ENCODE measurements at places on chromosomes 1 and 21.

- no peak for DNase-seq
These were observed 1.2 kb downstream of the ASCL5 start for GRCh38 chr1:201125800-201126199.

- no peak for DNase-seq
These were observed 18.8 kb downstream of the KIF26B start for GRCh38 chr1:245173446-245174211.

DNA sequence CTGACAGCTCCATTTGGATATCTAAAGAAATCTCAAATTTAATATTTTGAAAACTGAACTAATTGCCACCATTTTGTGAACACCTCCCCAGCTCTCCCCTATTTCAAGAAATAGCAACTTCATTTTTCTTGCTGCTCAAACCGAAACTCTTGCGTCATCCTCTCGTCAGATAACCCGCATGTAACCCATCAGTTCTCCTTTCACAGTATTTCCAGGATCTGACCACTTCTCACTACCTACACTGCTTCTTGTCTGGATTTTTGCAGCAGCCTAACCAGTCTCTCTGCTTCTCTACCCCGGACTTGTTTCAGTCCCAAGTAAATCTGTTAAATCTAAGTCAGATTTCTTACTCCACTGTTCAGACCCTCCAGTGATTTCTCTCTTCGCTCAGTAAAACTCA is 75.6 kb downstream of the MTR start:
- no peak for DNase-seq

DNA sequence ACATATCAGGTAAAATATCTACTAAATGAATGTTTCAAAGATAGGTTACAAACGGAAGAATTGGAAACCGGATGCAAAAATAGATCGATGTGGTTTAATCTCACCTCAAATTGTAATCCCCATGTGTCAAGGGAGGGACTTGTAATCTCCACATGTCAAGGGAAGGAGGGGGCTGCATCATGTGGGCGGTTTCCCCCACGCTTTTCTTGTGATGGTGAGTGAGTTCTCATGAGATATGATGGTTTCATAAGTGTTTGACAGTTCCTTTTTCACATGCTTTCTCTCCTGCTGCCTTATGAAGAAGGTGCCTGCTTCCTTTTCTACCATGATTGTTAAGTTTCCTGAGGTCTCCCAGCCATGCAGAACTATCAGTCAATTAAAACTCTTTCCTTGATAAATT is 408.7 kb upstream of the TMPRSS15 start:
- DNase-seq = no peak

GRCh38 chr1:92826792-92827191 is 5.0 kb upstream of the RPL5 start:
- DNase-seq = no peak

DNA sequence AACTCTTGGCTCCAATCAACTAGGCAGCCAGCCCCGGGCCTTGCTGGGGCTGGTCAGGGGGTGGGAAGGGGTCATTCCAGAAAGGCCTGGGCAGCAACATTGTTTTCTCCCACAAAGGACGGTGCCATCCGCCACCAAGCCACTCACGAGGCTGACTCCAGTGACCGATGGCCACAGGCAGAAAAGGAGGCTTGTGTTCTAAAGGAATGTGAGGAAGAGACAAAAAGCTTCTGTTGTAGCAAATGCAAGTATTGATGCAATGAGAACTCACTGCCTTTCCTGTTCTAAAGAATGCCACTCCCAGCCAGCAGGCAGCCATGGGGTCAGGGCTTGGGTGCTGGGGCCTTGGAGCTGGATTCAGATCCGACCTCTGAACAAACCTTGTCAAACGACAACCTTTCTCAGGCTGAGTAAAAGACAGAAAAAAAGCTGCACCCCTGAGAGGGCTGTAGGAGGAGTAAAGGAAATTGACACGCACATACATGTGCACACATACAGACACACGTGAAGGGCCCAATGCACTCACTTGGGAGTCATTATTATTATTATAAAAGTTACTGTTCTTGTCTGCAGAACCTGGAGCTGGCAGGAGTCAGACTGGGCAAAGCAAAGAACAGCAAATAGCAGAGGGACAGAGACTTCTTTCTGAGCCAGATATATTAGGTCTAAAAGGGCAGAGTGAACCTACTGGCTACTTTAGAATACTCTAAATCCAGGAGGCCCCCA is 13.9 kb upstream of the PRMT2 start:
- DNase-seq = peak; percentile 2

DNA sequence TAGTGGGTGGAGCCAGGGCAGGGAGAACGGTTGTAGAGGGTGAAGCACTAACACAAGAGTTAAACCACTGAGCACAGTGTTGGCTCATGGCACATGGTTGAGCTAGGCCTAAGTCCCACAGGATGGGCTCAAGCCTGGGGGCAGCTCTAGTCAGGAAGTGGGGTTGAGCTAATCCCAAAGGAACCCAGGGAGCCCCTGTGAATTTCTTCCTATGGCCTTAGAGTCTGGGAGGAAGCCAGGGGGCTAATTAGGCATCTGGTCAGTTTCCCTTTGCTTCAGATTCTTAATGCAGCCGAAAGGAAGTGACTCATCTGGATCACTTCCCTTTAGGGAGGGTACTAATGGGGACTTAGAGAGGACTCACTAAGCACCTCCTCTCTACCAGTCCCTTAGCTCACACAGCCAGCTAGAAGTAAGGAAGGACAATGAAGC is 10.1 kb downstream of the CFAP45 start:
- DNase-seq = peak; percentile 85

- no peak for DNase-seq
These were observed 56.1 kb upstream of the CAMK1G start for GRCh38 chr1:209527372-209527771.

- DNase-seq = no peak
These were observed 631 bp upstream of the KRTAP10-9 start for GRCh38 chr21:44626262-44626661.

GRCh38 chr1:172821609-172822274 is 162.8 kb downstream of the FASLG start:
- DNase-seq = no peak

DNA sequence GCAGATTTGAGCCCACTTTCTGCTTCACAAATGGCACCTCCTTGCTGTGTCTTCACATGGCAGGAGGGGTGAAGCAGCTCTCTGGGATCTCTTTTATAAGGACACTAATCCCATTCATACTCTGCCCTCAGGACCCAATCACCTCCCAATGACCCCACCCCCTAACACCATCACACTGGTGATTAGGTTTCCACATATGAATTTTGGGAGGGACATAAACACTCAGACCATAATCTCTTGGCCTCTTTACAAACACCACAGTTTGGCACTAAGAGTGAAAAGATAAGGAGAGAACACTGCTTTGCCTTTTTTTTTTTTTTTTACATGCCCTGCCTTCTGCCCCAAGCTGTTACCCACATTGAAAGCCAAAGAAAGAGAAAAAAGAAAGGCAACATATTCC is 166.2 kb upstream of the NFIA start:
- no peak for DNase-seq

GRCh38 chr21:41589620-41590175 is 81.7 kb upstream of the TMPRSS2 start:
- no peak for DNase-seq

GRCh38 chr21:32868631-32869454 is 97.3 kb upstream of the PAXBP1 start:
- DNase-seq = no peak

DNA sequence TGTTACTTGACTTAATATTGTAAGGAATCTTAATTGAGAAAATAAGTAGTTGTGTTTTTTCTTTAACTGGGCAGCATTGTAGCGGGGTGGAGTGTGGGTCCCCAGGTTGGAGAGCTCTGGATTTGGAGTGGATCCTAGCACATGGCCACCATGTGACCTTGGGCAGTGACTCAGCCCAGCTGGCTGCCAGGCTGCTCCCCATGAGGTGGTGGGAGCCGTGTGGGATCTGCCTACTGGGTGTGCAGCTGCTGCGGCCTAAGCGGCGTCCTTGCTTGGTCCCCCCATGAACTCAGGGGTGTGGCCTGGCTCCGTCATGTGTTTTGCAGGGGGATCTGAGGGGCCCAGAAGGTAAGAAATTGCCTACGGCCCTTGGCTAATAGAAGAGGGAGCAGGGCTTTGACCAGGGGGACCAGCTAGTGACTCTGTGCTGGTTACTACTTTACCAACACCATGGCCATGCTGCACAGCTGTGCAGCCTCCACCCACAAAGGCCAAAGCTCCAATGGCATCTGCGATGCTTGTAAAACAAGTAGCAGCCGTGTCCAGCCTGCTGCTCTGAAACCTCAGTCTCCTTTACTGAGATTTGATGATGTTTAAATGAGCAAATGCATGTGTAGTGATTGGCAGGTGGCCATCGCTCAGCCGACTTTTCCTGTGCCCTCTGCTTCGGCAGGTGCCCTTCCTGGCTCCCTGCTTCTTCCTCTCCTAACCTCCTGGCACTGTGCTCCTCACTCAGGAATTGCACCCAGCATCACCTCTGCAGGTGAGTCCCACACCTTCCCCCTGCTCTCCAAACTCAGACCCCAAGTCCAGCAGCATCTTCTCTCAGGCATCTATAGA is 68.3 kb downstream of the ADARB1 start:
- no peak for DNase-seq

DNA sequence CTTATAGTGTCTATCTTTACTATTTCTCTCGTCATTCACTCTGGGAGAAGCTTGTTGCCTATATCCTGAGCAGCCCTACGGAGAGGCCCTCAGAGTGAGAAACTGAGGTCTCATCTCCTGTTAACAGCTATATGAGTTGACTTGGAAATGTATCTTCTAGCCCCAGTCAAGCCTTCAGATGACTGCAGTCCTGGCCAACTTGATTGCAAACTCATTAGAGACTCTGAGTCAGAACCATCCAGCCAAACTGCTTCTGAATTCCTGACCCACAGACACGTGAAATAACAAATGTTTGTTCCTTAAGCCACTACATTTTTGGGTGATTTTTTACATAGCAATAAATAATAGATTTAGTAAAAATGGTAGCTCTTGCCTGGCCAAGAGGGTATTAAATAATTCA is 3.9 kb upstream of the ZBED6 start:
- DNase-seq = no peak

- no peak for DNase-seq
These were observed 250.9 kb upstream of the DAB1 start for GRCh38 chr1:57674801-57675200.

- DNase-seq = no peak
These were observed 56.2 kb upstream of the SLC16A1 start for GRCh38 chr1:113012149-113012548.

DNA sequence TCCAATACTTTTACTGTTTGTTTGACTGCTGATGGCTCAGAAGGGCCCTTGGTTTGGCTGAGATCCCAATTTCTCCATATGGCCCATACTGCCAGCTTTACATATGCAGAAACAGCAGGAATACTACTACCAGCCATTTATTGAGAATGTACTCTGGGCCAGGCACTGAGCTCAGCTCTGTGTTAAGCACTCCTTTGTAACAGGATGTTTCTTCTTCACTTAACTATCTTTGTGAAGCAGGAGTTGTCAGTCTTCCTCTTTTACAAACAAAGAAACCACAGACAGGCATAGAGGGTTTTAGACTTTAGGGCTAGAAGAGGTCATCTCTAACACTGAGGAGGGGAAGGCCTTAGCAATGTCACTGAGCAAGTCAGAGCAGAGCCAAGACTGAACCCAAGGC is 8.3 kb downstream of the HMGCL start:
- DNase-seq = no peak

DNA sequence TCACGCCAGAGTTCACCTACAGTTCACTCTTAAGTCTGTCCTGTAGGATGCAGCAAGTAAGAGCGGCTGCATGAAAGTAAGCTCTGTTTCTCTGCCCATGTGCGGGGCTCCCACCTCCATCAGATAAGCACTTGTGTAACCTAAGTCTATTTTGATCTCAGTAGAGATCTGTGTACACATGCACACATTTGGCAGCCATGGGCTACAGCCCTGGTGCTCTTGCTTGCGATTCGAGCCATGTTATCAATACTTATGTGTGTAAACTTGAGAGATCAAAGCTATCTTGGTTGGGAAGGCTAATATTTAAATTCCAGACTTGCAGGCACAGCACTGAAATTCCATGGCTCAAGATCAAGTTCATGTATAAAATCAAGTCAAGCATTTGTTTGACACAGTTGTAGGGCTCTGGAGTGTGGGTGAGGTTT is 244.7 kb upstream of the FGGY start:
- DNase-seq = no peak

DNA sequence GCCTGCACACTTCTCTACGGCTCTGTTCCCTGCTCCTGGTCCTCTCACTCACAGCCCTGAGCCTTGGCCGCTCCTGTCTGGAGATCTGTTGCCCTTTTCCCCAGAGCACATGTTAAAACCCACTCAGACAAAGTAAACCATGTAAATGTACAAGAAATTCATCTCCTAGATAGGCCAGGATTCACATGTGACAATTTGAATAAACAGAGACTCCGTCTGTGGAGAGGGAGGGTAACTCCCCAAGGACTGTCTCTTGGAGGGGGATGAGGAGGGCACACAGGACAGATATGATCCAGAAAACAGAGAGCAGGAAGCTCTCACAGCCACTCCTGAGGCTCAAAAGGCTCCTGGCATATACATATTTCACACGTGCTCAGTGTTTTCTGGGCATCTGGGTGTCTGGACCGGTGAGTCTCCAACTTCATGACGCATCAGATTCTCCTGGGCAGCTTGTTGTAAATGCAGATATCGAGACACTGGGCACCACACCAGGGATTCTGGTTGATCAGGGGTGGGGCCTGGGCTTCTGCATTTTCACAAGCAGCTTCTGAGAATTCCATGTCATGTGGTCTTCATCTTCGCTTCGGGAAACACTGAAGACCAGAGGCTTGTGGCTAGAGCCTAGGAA is 6.4 kb upstream of the KAZN start:
- no peak for DNase-seq

DNA sequence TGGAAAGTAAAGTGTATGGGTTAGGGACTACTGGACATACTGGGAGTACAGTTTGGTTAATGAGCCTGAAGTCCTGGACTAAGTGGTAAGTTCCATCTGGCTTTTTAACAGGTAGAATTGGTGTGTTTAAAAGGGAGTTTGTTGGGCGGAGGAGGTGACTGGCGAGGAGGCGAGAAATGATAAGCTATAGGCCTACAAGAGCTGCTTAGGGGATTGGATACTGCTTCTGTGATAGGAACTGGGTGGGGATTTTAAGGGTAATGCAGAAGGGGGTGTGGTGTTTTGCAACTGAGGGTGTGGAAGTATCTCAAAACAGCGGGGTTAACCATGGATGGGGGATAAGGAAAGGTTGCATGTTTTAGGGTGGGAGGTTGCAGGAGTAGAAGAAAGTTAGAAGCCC is 3.5 kb downstream of the ERVH48-1 start:
- DNase-seq = no peak

- DNase-seq = no peak
These were observed 15.6 kb downstream of the SERINC2 start for GRCh38 chr1:31428436-31429221.

- DNase-seq = peak; percentile 80
These were observed 622 bp downstream of the ELK4 start for GRCh38 chr1:205631010-205631767.

- peak; percentile 41 for DNase-seq
These were observed 45.0 kb upstream of the KIRREL1 start for GRCh38 chr1:157948312-157949073.

GRCh38 chr1:232704694-232705680 is 75.1 kb upstream of the SIPA1L2 start:
- no peak for DNase-seq
